Hair follicular keratinocyte (primary cell): ENCODE measurements at places on chromosomes 1 and 21. TPM values are rescaled to one million over a fixed set of nuclear protein-coding genes. Genes with fewer than 3 reads are reported as not detected.

Gene MFAP2
- total RNA-seq: 62.6 and 91.4 TPM in 2 replicates

Gene PDZK1IP1
- total RNA-seq: 3.5 and 6.2 TPM in 2 replicates

Gene VHLL
- total RNA-seq: not detected in 2 replicates

Gene EXO1
- total RNA-seq: 5.5 and 16.7 TPM in 2 replicates

Gene HUNK
- total RNA-seq: 0.04 TPM in 1 of 2 replicates, not detected in the other

Gene OR2T29
- not detected in 2 replicates for total RNA-seq

Gene EDN2
- 0.08 TPM in 1 of 2 replicates, not detected in the other for total RNA-seq

Gene S100A14
- total RNA-seq: 1,521 and 2,019 TPM in 2 replicates

Gene C1orf94
- not detected in 2 replicates for total RNA-seq

Gene LSM10
- 28.5 and 36.3 TPM in 2 replicates for total RNA-seq

Gene SSR2
- 484 and 494 TPM in 2 replicates for total RNA-seq

Gene GPR61
- not detected in 2 replicates for total RNA-seq

Gene UBIAD1
- total RNA-seq: 9.6 and 12.0 TPM in 2 replicates

Gene MYOC
- total RNA-seq: not detected in 2 replicates

Gene ANKRD13C
- 9.1 and 10.6 TPM in 2 replicates for total RNA-seq

Gene F3
- 773 and 963 TPM in 2 replicates for total RNA-seq

Gene PTBP2
- total RNA-seq: 7.5 and 8.1 TPM in 2 replicates

Gene GNPAT
- total RNA-seq: 31.0 and 49.0 TPM in 2 replicates

Gene PROX1
- total RNA-seq: 0.15 and 0.16 TPM in 2 replicates

Gene DR1
- total RNA-seq: 38.7 and 39.9 TPM in 2 replicates

Gene MCOLN3
- total RNA-seq: 1.7 and 2.6 TPM in 2 replicates

Gene ASTN1
- not detected in 2 replicates for total RNA-seq

Gene CD247
- total RNA-seq: not detected in 2 replicates

Gene TFF2
- not detected in 2 replicates for total RNA-seq

Gene PCBP3
- total RNA-seq: 0.23 and 0.30 TPM in 2 replicates

Gene HRNR
- not detected in 2 replicates for total RNA-seq

Gene JMJD4
- total RNA-seq: 24.9 and 37.4 TPM in 2 replicates

Gene TMCO4
- 10.2 and 10.5 TPM in 2 replicates for total RNA-seq

Gene ANGPTL7
- 0.08 TPM in 1 of 2 replicates, not detected in the other for total RNA-seq

Gene PAPPA2
- total RNA-seq: 0.46 and 1.5 TPM in 2 replicates

Gene ACTN2
- not detected in 2 replicates for total RNA-seq

Gene DEGS1
- 71.1 and 91.3 TPM in 2 replicates for total RNA-seq

Gene PEAR1
- 4.0 and 6.7 TPM in 2 replicates for total RNA-seq

Gene MPL
- 0.08 and 0.34 TPM in 2 replicates for total RNA-seq

Gene MAEL
- not detected in 2 replicates for total RNA-seq

Gene LSS
- 142 and 182 TPM in 2 replicates for total RNA-seq

Gene NPR1
- total RNA-seq: 0.08 TPM in 1 of 2 replicates, not detected in the other

Gene CSMD2
- total RNA-seq: 0.11 and 0.94 TPM in 2 replicates

Gene IGSF3
- 33.9 and 38.3 TPM in 2 replicates for total RNA-seq

Gene FAM110D
- total RNA-seq: not detected in 2 replicates

Gene CSF3R
- not detected in 2 replicates for total RNA-seq

Gene CAMK1G
- not detected in 2 replicates for total RNA-seq

Gene NTNG1
- total RNA-seq: 0.31 TPM in 1 of 2 replicates, not detected in the other
